NCI-H1417 (cell line): ENCODE measurements at places on chromosomes 1 and 21.

GRCh38 chr1:45586769-45587168, 2.9 kb downstream of the NASP start:
- DNase-seq: no peak

DNA sequence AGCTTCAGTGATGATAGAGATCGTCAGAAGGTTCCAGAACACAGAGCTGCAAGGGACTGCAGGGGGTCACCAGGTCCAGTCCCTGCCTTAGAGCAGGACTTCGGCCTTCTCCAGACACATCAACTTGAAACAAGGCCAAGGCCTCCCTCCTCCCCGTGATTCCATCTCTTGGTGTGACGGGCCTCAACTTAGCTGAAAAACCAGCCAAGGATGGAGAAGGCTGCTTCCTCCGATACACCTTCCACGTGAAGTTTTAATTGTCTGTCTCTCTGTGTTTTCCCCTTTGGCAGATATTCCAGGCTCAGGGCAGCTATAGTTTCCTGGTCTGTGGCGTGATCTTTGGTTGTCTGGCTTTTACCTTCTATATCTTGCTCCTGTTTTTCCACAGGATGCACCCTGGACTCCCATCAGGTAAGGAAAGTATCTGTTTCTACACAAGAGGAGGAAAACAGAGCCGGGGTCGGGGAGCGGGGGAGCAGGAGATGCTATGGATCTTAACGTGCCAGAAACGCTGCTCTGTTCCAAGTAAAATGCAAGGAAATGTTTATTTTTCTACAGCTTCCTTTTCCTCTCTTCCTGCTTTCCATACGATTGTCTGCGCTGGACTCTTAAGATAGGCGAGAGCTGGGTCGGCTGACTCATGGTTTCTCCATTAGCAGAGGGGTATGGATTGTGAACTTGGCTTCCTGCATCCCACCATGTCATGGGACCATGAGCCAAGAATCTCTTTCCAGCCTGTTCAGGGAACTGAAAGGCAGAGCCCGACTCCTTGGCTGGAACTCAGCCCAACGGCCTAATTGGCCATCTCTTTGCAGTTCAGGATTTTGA, 32.8 kb downstream of the ELK4 start:
- DNase-seq: no peak

GRCh38 chr1:1914101-1914970, 724 bp upstream of the CALML6 start:
- no peak for DNase-seq

GRCh38 chr1:194252199-194252598, 1065.8 kb upstream of the B3GALT2 start:
- DNase-seq: no peak

DNA sequence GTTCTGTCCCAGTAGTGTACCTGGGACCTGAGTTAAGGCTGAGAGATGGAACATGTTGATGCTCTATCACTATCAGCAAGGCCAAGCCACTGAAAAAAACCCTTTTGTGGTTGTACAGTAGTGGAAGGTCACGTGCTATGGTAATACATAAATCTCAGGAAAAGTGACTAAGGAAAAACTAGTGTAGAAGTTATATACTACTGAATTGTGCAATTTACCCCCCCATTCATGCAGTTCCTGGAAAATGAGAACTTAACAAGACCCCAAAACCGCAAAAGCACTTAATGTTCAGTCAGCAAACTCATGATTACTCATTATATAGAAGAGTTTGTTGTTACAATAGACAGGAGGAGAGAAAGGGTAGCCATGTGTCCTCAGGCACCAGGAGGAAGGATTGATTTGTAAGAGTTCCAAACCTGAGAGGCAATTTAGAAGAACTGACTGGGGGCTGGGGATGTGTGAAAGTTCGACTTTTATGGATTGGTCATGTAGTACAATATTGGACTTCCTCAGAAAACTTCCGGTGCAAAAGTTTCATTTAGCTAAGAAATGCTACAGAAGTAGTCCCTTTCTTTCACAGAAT, 91.6 kb downstream of the RGL1 start:
- no peak for DNase-seq

- no peak for DNase-seq
Measured at GRCh38 chr1:190066011-190066410, 411.7 kb downstream of the BRINP3 start.

DNA sequence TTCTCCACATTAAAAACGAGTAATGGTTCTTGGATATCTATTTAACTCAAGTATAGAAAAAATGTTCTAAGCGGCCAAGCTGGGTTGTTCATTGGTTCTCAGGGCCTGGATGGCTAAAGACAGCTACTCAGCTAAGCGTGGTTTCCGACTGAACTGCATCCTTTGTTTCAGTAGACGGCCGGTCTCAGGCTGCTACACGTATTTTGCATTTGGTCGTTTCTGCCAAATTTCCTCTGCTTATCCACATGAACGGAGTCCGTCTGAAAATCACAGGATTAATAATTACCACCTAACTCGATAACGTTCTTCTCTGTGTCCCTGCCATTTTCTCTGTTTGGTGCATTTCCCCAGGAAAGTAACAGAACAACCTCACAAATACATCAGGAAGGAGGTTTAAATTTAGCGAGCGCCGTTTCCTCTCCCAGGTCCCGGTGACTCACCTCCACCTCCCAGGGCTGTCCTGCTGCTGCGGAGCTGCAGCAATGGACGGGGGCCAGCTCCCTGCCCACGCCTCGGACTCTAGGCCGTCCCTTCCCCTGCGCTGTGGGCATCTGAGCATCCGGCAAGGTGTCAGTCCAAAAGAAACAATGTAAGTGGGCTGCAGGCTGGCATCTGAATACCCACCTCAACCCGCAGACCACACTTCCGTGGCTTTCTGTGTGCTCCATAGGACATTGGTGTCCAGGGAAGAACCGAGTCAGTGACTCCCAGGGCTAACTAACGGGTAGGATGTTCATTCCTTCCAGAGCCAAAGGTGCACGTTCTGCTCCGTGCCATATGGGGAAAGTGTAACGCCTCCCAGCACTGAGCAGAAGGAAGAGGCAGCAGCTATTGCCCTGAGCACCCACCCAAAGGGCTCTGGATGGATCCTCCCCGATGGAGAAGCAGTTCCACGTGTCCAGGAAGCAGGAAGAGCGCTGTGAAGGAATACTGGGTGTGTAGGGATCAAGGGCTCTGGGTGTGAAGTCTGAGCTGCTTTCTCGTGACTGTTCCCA, 4.1 kb upstream of the GABRD start:
- DNase-seq: no peak

GRCh38 chr1:37323486-37324377, 150.6 kb upstream of the ZC3H12A start:
- peak; percentile 80 for DNase-seq

- DNase-seq: no peak
Measured at GRCh38 chr1:115826628-115827027, 14.3 kb downstream of the NHLH2 start.

DNA sequence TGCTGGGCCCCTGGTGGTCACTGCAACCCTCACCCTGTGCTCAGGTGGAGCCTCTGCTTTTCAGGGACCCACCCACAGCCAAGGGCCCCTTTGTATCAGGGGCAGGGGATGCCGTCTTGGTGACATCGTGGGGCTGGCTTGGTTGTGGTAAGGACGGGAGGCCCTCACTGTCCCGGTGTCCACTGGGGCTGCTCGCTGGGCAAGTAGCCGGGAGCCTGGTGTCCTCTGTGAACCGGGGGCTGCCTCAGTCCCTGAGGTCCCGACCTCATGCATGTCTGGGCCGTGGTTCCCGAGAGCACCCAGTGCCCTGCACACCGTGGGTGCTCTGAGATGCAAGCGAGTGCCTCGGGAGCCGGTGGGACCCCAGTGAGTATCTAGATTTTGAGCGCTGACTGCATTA, 56.0 kb upstream of the TTC34 start:
- DNase-seq: no peak

DNA sequence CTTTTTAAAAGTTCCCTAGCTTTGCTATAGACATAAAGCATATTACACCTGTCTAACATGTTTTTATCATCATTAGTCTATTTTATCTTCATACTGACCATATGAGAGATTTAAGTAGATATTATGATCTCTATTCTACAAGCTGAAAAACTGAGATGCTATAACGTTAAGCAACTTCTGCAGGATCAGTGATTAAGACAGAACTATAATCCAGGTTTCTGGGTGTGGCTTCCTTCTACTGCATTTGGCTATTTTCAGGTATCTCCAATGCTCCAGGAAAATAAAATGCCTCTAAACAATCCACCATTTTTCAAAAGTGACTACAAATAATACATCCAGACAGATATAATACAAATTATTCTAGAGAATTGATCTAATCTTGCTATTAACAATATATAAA, 53.4 kb downstream of the RGS2 start:
- DNase-seq: no peak
